ENCODE measurements at places on chromosomes 3 and 15. TPM values are rescaled to one million over a fixed set of nuclear protein-coding genes. Genes with fewer than 3 reads are reported as not detected.

PPARG gene
- total RNA-seq: 45.4 TPM

TMEM87A gene
- total RNA-seq: 66.8 TPM

GCHFR gene
- 2.0 TPM for total RNA-seq

RPP25 gene
- total RNA-seq: 6.3 TPM

ZNF80 gene
- not detected for total RNA-seq
